CD4-positive, CD25-positive, alpha-beta regulatory T cell (primary cell): ENCODE measurements at places on chromosomes 3 and 15. TPM values are rescaled to one million over a fixed set of nuclear protein-coding genes. Genes with fewer than 3 reads are reported as not detected.

P3H2 gene
- polyA plus RNA-seq = not detected

PLCB2 gene
- 24.6 TPM for polyA plus RNA-seq

CDC25A gene
- polyA plus RNA-seq = not detected

ATP2B2 gene
- 0.13 TPM for polyA plus RNA-seq

PLSCR5 gene
- not detected for polyA plus RNA-seq

FGF12 gene
- not detected for polyA plus RNA-seq

CCK gene
- not detected for polyA plus RNA-seq

CAND2 gene
- polyA plus RNA-seq = 0.76 TPM

HRG gene
- polyA plus RNA-seq = not detected

SYNPR gene
- polyA plus RNA-seq = not detected

SCAMP2 gene
- 152 TPM for polyA plus RNA-seq

TRPM1 gene
- not detected for polyA plus RNA-seq

FAM81A gene
- polyA plus RNA-seq = not detected

GPR62 gene
- polyA plus RNA-seq = 0.22 TPM

TTC21A gene
- 1.3 TPM for polyA plus RNA-seq

ADGRG7 gene
- polyA plus RNA-seq = not detected

ZPLD1 gene
- not detected for polyA plus RNA-seq

MCF2L2 gene
- polyA plus RNA-seq = 4.0 TPM

CX3CR1 gene
- polyA plus RNA-seq = 1.6 TPM

NECTIN3 gene
- polyA plus RNA-seq = 0.80 TPM
